ENCODE measurements at places on chromosomes 3 and 15.

DNA sequence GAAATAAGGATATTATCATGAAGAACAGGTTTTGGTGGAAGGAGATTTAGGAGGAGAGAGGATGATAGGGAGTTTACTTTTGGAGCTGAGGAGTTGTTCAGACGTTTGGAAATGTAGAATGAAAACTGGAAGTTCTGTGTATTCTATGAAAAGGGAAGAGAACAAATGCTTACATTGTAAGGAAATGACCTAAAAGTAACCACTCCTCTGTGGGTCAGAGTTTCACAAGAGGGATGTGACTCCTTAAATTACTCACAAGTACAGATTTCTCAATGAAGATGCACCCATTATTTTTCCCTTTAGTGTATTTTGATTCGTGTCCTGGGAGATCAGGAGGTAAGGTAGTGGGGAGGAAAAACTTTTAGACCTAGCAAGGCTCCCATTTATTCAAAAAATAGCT is 4.0 kb downstream of the RNF13 start:
- DNase-seq: no peak

- DNase-seq: peak; percentile 79
These were observed 28.9 kb upstream of the ICE2 start for GRCh38 chr15:60507596-60508424.

DNA sequence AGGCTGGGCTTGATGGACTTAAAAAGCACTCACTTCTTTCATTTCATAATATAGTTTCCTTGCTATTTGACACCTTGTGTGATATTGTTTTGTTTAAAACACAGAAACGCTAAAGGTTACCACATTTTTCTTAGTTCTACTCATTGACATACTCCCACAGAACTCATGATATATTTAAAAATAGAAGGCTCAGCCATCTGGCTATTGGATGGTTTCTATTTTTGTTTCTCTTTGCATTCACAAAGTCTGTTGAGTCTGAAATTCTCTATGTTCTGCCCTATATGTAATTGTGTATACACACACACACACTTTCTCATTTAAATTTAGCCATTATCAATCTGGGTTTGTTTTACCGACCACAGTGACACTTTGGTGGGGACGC is 128.2 kb downstream of the SOX2 start:
- no peak for DNase-seq

DNA sequence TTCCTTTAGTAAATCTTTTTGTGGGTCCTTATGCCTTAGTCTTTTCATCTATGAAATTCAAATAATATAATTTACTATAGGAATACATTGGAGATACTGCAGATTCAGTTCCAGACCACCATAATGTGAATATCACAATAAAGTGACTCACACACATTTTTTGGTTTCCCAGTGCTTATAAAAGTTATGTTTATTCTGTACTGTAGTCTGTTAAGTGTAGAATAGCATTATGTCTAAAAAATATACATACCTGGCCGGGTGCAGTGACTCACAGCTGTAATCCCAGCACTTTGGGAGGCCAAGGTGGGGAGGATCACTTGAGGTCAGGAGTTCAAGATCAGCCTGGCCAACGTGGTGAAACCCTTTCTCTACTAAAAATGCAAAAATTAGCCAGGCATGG is 53.9 kb upstream of the PAQR5 start:
- no peak for DNase-seq

GRCh38 chr3:63470745-63471144 is 181.7 kb upstream of the SNTN start:
- no peak for DNase-seq

GRCh38 chr15:75347222-75348033 is 589 bp downstream of the NEIL1 start:
- peak; percentile 70 for DNase-seq

DNA sequence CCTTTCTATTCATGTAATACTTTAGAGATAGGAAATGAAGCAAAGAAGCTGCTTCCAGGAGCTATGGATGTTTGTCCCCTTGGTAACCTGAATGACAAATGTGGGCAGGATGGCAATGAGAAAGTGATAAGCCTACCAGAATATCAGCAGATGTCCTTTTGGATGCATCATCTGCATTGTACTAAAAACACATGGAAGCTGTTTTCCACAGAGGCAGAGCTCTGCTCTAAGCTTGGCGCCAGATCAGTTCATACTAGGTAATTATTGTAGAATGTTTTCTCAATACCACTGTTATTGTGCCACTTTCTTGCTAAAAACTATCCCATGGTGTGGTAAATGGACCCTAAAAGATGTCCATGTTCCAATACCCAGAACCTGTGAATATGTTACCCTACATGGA is 100.2 kb downstream of the DTWD1 start:
- DNase-seq: no peak

Measured in astrocyte of the hippocampus (primary cell).